KBM-7 (cell line): ENCODE measurements at places on chromosomes 16 and 17.

- peak; percentile 23 for DNase-seq
Measured at GRCh38 chr17:38572669-38573365, 32.9 kb downstream of the SRCIN1 start.

DNA sequence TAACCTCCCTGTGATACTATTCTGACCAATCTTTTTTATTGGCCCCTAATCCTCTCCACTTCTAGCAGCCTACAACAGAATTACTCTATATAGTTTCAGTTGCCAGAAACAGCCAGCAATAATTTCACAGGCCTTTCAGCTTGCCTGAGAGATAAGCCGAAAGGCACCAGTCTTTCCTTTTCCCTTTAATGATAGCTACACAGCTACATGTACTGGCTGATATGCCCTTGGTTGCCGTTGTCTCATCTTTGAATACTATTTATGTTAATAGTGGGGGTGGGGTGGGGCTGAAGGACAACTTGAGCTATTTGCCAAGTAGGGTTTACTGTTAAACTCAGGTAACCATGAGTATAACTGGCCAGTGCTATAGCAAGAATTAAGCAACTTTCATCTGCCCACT, 35.8 kb upstream of the RASL10B start:
- DNase-seq = no peak

DNA sequence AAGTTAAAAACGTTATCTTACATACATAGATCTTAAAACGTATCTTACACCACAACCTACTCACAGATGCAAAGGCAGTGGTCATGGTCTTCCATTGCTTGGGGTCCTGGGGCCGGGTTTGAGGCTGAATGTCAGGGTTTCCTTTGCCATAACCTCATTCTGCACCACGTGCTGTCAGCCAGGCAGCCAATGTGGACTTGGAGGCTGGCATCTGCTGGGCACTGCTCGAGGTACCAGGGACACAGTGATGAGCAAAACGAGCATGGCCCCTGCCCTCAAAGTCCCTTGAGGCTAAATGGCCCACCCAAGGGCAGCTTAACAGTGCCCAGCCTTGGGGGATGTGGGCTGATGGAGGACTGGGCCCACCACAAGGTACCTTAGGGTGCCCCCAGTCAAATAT, 35.8 kb upstream of the RGS9 start:
- DNase-seq = no peak

DNA sequence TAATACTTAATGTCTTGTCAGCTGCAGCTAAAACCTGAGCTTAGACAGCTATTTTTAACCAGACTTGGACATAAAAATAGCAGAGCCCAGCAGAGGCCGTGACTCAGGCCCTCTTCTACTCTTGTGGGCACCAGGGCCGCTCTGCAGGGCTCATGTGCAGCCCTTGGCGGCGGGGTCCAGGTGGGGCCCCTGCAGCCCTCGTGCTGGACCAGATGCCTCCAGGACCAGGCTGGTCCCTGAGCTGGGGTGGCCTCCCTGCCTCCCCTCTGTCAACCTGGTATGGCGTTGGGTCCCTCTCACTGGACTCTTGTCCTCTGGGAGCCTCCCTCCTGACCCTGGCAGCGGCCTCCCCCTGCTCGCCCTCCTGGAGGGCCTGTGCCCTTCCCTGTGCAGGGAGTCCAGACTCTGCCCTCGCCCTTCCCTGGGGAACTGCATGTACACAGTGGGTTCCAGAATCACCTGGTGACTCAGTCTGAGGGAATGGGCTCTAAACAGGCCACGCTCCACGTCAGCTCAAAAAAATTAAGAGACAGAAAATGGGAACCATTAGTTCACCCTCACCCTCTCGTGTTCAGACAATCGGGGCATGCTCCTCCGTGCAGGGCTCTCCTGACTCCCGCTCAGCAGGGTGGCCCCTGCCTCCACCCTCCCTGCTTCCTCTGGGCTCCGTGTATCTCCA, 9.7 kb downstream of the CDK5R1 start:
- no peak for DNase-seq

DNA sequence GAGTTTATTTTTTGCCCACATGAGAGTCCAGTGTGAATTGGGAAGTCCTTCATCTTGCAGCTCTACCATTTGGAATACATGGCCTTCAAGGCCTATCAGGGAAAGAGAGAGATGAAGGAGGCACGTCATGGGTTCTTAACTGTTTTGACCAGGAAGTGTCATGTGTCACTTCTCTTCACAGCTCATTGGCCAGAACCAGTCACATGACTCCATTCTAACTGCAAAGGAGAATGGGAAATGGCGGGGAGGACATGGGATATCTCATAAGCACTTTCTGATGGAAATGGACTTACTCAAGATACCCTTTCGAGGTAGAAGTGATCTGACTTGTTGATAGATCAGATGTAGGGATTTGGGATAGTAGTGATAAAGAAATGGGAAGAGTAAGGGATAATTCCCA, 57.9 kb upstream of the CES5A start:
- no peak for DNase-seq
